ENCODE measurements at places on chromosomes 1 and 21. TPM values are rescaled to one million over a fixed set of nuclear protein-coding genes. Genes with fewer than 3 reads are reported as not detected.

- DNase-seq, result no peak
Measured at GRCh38 chr1:109793089-109793485, 29.4 kb upstream of the EPS8L3 start.

DNA sequence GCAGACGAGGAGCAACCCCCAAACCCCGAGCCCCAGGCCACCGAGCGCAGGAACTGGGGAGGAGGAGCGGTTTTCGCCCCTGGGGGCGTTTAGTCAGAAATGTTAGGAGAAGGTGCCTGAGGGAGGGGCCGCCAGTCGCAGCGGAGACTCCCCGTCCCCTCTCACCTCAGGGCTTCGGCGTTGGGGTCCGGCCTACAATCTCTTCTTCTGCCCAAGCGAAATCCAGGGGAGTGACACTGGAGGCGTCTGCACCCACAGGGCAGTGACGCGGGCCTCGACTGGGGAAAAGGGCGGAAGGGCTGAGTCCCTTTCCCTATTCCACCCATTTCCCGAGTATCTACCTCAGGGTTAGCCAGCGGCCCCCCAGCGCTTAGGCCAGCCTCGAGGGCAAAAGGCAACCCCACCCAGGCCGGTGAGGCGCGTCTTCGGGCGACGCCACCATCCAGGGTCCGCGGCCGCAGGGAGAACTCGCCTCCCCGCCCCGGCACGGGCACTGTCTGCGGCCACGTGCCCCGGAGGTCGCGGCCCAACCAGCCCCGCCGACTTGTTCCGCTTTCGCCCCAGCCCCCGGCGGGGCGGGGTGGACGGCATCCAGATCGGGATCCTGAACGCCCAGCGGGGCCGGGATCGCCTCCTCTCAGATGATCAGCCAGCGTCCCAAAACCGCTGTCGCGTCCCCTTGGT lies 118.7 kb upstream of the BARHL2 start:
- no peak for DNase-seq

DNA sequence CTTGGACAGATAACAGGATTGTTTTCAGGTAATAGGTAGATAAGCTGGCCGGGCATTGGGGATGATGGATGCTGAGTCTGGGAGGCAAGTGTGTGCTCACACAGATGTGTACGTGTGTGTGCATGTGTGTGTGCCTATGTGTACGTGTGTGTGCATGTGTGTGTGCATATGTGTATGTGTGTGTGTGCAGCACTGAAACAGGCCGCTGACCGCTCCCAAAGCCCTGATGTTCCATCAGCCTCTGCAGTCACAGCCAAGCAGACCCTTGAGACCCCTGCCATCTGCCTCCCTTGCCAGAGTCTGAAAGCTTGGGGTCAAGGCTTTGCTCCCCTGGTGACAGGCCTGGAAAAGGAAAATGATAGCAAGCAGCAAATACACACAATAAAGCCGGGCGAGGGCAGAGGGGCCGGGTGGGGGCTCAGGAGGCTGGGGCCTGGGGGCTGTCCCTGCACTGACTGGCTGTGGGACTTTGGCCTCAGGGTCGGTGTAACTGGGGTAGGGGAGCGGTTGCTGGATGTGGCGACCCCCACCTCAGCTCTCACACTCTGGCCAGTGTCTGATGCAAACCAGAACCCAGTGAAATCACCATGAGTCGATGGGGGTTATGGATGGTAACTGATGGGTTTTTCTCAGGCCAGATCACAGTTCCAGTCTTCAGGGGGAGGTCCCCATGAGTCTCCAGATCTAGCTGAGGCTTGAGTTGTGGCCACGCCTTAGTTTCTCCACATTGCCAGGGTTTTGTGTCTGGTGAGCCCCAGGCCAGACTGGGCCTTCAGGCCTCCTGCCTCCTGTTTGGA lies 9.2 kb upstream of the TNFRSF8 start:
- no peak for DNase-seq

DNA sequence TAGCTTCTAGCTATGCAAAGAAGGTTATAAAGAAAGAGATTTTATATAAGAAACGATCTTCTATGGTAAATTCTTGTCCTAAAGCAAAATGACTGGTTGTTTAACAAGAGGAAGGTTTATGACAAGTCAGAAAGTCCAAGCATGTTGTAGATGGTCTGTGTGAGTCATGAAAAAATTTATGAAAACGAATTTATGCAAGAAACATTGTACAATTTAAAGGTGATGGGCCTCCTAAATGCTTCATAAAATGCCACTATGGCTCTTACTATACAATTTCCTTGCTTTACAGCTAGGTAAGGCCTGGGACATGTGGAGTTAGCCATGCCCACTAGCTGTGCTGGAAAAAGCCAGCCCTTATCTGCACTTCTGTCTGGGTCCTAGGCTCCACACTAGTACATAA lies 125.4 kb downstream of the PTGER3 start:
- peak; percentile 15 for DNase-seq

GRCh38 chr1:155261493-155261851 lies 688 bp downstream of the SCAMP3 start:
- no peak for DNase-seq

- peak; percentile 9 for DNase-seq
Measured at GRCh38 chr21:39885119-39885848, 18.0 kb downstream of the PCP4 start.

DNA sequence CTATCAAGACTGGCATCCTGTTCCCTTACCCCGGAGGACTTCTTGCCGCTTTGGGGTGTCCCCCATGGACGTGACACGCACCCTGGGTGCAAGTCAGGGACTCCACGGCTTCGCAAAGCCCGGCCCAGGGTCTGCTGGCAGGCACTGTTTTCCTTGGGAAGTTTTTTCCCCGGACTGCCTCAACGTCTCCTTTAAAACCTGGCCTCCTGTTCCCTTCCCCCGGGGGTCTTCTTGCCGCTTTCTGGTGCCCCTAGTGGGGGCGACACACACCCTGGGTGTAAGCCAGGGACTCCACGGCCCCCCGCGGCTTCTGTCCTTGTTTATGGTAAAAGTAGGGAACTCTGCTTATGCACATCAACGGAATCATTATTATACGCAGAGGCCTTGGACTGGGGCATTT lies 136.6 kb downstream of the LIPI start:
- no peak for DNase-seq

- peak; percentile 52 for DNase-seq
Measured at GRCh38 chr1:218350035-218350525, 4.9 kb downstream of the TGFB2 start.

GRCh38 chr1:41698916-41699860 lies 214.7 kb upstream of the EDN2 start:
- no peak for DNase-seq

GRCh38 chr1:172658871-172659453 lies at the start of gene FASLG:
FASLG (plus strand) TSS chr1:172659103; CDS start chr1:172659202, 99 bp downstream.
- DNase-seq, result no peak

GRCh38 chr1:191963781-191964455 lies 194.3 kb upstream of the RGS18 start:
- DNase-seq, result no peak

DNA sequence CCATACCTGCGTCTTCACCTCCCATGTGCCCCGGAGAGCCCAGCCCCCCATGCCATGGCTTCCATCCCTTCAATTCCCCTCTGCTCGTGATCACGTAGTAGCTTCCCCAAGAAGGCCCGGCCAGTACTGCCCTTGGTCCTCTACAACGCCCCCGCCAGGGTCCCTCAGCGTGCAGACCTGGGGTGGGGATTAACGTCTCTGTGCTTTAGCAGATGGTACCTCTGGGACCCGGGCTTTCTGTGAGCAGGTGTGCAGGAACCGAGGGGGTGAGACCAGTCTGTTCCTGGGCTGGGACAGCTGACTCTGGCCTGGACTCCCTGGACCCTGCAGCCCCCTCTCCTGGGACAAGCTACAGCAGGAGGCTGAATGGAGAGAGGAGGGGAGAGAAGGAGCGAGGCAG lies 1.2 kb downstream of the PLCH2 start:
- DNase-seq, result no peak

- no peak for DNase-seq
Measured at GRCh38 chr1:69110851-69111250, 456.9 kb upstream of the LRRC7 start.

GRCh38 chr1:168285971-168286927 lies 5.6 kb downstream of the TBX19 start:
- no peak for DNase-seq

GRCh38 chr21:45872902-45873301 lies 108.7 kb upstream of the COL6A1 start:
- no peak for DNase-seq

GRCh38 chr1:9844756-9845155 lies 21.0 kb upstream of the CLSTN1 start:
- DNase-seq, result no peak

DNA sequence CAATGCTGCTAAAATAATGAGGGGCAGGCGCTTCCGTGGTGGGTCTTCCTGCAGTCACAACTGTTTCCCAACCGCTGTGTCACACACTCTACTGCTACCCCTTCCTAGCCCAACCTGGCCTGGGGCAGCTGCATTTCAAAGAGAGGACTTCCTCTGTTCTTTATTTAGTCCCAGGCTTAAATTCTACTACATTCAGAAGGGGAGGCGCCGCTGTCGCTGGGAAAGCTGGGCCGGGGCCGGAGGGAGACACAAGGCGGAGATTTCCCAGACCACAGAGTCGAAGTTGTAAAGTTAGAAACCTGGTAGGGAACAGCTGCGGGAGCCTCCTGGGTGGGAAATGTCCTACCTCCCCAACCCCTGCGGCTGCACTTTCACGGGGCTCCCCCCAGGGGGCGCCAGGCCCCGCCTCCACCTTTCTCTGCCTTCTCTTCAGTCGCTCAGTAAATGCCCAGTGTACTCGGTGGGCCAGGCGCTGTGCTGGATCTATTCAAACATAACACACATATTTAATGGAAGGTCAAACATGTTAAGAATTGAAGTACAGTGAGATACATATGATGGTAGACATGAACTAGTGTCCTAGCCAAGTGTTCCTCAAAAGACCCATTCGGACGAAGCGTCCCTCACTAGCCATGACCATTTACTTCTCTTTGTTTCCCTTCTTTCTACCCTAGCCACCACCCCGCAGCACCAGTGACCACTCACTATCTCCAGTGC lies 23.1 kb downstream of the DYRK3 start:
- DNase-seq, result no peak

DNA sequence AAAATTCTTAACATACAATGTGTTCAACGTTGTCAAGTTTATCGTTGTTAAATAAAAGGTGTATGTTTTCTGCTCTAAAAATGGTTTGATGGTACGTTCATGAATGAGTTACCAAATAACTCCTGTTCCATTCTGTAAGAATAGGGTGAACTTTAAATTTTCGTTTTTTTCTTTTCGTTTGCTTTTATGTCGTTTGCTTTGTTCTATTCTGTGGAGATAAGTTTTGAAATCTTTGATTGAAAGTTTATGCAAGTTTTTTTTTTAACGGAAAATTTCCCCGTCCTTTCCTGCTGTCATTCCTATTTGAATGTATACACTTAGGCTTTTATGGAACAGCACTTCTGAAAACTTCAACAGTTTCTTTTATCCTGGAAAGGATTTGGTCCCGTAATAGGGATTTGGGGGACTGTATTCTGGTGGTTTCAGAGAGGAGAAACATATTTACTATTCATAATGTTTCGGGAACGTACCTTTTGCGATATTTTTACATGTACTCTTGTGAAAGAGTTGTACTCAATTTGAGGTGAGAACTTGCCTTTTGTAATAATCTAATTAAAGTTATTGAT lies 1.7 kb downstream of the DR1 start:
- DNase-seq, result no peak

GRCh38 chr21:21439761-21440160 lies 441.6 kb downstream of the NCAM2 start:
- peak; percentile 29 for DNase-seq

DNA sequence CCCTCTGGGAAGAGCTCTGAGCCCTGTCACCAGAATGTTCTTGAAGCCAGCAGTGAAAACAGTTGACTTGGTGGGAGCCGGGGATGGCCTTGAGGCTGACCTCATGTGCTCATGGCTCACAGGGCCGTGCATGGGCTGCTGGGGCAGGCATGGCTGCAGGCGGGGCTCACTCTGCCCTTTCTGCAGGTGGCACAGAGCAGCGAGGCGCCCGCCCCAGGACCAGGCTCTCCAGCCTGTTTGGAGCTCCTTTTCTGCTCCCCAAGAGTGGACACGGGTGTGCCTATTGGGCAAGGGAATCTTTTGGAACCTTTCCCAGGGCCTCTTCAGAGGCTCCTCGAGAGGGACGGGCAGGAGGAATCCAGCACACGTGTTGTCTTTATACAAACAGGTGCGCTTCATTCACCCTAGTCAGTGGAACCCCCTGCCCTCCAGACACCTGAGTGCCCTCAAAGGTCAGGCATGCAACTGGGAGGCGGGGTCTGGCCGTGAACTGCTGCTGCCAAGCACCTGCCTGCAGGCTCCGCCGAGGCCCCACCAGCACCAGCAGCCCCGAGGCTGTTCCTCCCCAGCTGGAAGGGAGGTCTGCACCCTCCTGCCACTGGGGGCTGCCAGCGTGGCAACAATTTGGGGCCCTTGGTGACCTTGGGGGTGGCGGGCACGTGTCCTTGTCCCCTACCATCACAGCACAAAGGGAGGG lies 2.6 kb upstream of the TTC34 start:
- DNase-seq, result no peak

GRCh38 chr1:82697965-82698364 lies 897.2 kb downstream of the ADGRL2 start:
- peak; percentile 36 for DNase-seq

DNA sequence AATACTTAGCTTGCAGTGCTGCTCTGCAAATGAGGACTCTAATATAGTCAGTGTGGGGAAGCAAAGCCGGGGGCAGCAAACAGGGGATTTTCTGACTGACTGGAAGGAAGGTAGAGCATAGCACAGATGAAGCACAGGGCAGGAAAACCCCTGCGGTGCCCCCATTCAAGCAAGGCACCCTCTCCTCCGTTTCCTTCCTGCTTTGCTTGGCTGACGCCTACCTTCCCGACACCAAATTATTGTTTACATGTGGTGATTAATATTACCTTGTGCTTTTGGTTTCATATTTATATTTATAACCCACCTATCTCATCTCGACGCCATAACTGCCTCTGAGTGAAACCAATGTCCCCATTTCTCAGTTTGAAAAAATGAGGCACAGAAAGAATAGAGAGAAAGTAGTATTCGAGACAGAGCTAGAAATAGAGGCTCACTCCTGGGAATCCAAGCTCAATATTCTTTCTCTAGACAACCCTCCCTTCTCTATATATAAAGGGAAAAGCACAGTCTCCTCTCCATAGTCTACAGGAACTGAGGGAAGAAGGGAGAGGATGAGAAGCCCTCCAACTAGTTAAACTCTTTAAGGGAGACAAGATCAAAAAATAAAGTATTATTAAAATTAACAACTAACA lies 41.3 kb downstream of the PIK3C2B start:
- no peak for DNase-seq

GRCh38 chr1:13956393-13956792 lies 256.4 kb downstream of the PRDM2 start:
- DNase-seq, result peak; percentile 33

MROH9 gene
- not detected for total RNA-seq

SMAP2 gene
- total RNA-seq, result 35.4 TPM

RRP15 gene
- total RNA-seq, result 4.5 TPM

ARHGEF16 gene
- total RNA-seq, result 0.59 TPM

SLC27A3 gene
- 1.2 TPM for total RNA-seq

LDLRAD1 gene
- not detected for total RNA-seq

SYTL1 gene
- total RNA-seq, result 1.4 TPM

CRYZ gene
- 58.6 TPM for total RNA-seq

SPRR1A gene
- not detected for total RNA-seq

PCSK9 gene
- 1.7 TPM for total RNA-seq

SPOCD1 gene
- 52.0 TPM for total RNA-seq

HES5 gene
- total RNA-seq, result not detected

ADAMTS4 gene
- total RNA-seq, result 0.39 TPM
